ENCODE measurements at places on chromosomes 7 and 10.

- no peak for DNase-seq
Observed at GRCh38 chr7:157077986-157078644, 60.6 kb upstream of the UBE3C start.

DNA sequence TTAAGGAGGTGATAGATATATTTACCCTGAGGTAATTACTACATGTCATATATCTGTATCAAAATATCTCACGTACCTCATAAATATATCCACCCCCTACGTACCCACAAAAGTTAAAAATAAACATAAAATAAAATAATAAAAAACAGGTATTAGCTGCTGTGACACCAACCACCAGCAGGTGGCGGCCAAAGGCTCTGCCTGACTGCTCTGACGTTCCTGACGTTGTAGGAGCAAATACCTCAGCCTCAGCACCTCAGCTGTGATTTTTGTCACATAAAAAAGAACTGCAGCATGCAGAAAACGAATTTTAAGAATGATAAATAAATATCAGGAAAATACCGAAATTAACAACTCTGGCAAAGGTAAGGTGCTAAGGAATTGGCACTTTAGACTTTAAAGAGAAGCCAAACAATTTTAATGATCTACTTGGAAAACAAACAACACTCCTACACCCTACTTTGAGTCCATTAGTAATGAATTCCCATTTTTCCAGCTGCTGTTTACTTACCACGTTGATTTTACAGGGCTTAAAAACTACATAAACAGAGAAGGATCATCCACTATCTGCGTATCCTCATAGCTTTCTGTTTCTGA, 125.4 kb upstream of the TARP start:
- DNase-seq: peak; percentile 31

GRCh38 chr7:77266291-77266794, 66.7 kb upstream of the FGL2 start:
- no peak for DNase-seq

DNA sequence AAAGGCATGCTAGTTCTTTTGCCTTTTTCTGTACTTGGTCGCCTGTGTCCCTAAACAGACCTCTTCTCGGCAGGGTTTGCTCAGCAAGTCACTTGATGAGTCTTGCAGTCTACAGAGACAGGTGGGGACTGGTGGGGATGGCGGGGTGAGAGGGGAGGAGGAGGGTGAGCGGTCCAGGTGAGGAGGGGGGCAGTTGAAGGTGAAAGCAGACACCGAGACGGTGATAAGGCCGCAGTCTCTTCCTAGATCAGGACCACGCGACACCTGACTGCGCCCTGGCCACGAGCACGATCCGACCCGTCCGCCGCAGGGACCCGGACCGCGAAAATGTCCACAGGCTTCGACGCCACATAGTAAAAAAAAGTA, 566 bp downstream of the ASNS start:
- no peak for DNase-seq

DNA sequence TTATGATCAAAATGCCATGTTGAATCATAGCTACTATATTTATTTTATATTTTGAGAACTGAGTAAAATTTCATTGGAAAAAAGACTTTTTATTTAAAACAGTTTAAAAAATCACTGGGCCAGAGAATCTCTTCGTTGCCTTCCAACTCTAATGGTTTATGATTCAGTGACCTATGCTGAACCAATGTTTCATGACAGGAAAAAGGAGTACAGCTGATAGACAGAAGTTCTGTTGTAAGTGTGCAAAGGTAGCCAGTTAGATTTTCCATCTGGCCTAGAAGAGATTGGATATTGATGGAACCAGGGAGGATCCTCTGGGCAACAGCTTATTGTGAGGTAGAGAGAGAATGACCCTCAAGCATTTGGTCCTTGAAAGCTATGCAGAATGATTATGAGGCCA, 745.8 kb downstream of the SUGCT start:
- DNase-seq: no peak

GRCh38 chr7:108461840-108462239, 5.6 kb upstream of the NRCAM start:
- no peak for DNase-seq

GRCh38 chr10:113035732-113036312, 85.8 kb downstream of the TCF7L2 start:
- DNase-seq: no peak
